ENCODE measurements at places on chromosomes 16 and 17.
A peak's percentile ranks its signal among the peaks of the same experiment; 100 is the strongest.

DNA sequence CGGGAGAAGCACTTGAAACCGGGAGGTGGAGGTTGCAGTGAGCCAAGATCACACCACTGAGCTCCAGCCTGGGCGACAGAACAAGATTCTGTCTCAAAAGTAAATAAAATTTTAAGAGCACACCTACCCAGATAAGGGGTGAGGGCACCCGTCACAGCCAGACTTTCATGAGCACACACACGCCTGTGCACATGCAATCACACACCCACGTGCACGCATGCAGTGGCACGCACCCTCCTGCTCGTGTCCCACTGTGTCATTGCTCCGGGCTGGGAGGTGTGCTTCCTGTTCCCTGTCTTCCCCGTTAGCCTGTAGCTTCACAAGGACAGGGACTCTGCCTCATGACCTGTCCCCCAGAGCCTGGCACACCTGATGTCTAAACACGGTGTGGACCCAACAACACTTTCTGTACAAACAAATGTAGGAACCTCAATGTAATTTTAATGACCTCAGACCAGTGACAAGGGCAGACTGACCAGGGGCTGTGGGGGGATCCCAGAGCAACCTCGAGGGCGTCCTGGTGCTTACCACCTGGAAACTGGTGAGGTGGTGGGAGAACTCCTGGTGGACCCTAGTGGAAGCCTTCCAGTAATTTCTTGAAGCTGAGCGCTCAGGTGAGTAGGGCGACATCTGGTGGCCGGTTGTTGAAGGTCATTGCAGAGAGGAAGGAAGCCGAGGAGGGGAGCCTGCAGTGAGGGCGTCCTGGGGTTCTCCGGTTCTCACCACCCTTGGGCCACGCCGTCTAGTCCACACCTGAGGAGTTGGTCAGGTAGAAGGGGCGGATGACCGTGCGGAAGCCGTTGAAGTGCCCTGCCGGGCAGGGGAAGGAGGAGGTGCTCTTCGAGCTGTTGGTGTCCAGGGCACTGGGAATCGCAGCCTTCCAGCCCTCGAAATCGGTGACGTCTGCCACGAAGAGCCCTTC is 8.6 kb downstream of the LGALS3BP start:
- DNase-seq = peak; percentile 68

GRCh38 chr17:41835800-41836549 is at the start of gene NT5C3B:
NT5C3B (minus strand) TSS chr17:41836232; CDS start chr17:41836193, 39 bp downstream.
- DNase-seq = peak; percentile 38

DNA sequence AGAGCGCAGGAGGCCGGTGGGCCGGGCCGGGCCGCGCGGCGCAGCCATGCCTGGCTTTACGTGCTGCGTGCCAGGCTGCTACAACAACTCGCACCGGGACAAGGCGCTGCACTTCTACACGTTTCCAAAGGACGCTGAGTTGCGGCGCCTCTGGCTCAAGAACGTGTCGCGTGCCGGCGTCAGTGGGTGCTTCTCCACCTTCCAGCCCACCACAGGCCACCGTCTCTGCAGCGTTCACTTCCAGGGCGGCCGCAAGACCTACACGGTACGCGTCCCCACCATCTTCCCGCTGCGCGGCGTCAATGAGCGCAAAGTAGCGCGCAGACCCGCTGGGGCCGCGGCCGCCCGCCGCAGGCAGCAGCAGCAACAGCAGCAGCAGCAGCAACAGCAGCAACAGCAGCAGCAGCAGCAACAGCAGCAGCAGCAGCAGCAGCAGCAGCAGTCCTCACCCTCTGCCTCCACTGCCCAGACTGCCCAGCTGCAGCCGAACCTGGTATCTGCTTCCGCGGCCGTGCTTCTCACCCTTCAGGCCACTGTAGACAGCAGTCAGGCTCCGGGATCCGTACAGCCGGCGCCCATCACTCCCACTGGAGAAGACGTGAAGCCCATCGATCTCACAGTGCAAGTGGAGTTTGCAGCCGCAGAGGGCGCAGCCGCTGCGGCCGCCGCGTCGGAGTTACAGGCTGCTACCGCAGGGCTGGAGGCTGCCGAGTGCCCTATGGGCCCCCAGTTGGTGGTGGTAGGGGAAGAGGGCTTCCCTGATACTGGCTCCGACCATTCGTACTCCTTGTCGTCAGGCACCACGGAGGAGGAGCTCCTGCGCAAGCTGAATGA is 606 bp downstream of the THAP11 start:
- peak; percentile 51 for DNase-seq

GRCh38 chr17:32515677-32516383 is 29.0 kb downstream of the CDK5R1 start:
- no peak for DNase-seq

GRCh38 chr17:76633628-76634328 is 9.8 kb downstream of the ST6GALNAC1 start:
- no peak for DNase-seq

GRCh38 chr16:70548936-70549335 is 25.3 kb downstream of the SF3B3 start:
- DNase-seq = no peak

DNA sequence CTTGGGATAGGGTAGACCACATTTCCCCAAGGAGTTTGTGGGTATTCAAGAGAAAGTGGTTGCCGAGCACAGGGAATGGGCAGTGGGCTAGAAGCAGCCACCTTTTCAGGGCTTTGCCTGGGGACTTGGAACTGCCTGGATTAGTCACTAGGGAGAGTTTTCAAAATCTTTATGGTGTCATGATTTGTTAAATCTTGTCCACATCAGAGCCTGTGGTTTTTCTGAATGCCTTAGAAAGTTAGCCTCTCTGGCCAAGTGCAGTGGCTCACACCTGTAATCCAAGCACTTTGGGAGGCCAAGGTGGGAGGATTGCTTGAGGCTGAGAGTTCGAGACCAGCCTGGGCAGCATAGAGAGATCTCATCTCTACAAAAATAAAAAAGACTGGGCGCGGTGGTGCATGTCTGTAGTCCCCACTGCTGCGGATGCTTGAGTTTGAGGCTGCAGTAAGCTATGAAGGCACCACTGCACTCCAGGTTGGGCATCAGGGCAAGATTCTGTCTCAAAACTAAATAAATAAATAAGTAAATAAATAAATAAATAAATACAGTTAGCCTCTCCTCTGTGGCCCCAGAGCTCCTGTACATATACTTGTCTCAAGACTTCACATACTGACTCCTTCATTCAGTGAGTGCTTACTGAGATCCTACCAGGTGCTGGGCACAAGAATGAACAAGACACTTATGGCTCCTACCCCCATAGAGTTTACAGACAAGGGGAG is 76.3 kb upstream of the HNF1B start:
- no peak for DNase-seq
